Activated CD4-positive, alpha-beta T cell treated with anti-CD3 and anti-CD28 coated beads, Interleukin-2, amount 50 U/mL, for 1 hour (primary cell): ENCODE measurements at places on chromosomes 6 and 20.

DNA sequence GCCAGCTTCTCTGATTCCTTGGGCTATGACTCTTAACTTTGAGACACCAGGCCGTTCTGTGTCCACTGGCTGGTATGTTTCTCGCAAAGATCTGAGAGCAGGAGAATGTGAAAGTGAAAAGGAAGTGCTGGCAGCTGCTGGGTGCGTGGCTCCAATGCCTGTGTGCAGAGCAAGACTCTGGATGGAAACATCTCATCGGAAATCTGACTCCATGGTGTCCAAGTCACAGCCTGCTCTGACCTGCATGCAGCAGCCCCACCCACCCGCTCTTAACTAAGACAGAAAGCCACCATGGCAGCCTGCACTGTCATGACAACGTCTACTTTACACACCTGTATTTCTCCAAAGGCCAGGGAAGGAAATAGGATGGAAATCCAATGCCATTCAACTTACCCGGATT lies 66.3 kb upstream of the MPC1 start:
- DNase-seq: no peak

- no peak for DNase-seq
Observed at GRCh38 chr6:105859457-105859856, 226.7 kb upstream of the PRDM1 start.

DNA sequence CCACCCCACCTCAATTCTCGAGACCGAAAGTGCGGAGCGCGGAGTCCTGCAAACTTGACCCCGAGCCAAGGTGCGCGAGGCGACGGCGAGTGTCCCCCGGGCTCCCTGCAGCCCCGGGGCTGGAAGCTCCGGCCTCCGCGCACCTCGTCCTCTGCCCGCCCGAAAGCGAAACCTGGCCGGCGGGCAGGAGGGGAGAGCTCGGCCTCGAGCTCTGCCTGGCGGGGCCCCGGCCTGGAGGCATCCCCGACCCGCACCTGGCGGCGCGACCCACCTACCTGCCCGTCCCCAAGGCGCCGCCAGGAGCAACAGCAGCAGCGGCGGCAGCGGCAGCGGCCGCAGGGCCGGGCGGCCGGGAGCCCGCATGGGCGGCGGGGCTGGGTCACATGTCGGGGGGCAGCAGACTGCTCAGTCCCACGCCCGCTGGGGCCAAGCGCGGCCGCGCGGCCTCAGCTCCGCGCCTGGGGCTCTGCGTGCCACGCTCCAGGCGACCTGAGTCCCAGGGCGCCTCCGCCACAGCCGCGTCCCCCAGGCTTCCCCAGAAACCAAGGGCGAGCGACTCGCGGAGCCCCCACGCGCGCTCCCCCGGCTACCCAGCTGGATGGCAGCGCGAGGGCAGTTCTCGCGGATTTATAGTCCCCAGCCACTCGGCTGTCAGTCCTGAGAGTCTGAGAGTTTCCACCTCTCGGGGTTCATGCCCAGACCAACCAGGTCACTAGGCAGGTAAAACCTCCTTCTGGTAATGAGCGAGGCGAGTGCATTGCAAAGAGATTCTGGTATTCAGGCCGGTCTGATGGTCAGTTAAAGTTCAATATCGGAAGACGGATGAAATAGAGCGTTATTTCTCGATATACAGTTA lies at the start of gene IL20RA:
Gene IL20RA, minus strand, starts transcription at position 600 of the 856 bp plus-strand sequence. Its CDS starts 237 bp downstream, at position 363.
- DNase-seq: peak; percentile 1

DNA sequence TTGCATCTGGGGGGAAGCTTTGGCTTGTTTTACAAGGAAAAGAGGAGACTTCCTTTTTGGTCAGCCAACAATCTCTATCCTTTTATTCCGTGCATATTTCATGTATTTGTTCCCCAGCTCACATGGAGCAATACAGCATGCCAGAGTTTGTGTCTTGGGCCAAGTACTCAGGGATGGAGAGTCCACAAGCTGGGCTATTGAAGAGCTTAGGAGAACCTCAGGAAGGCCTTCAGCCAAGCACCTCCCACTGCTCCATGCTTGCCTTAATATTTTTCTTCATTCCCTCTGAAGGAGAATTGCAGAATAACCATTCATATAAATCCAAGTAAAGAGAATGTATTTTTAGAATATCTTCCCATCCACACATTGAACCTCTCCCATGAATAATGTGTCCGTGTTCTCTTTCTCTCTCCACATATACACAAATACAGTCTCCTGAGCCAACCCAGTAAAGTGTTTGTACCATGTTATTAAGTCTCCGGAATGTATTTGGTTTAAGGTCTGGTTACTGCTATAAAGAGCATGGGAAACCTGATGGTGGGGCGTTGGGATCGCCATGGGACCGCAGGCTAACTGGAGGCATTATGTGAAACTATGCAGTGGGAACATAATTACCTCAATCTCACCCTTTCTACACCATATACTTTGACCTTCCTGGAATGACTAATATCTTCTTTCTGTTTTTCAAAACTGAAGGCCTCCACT lies 3.0 kb downstream of the LAMA4 start:
- no peak for DNase-seq

- no peak for DNase-seq
Observed at GRCh38 chr20:41424546-41424945, 57.9 kb upstream of the EMILIN3 start.

- DNase-seq: no peak
Observed at GRCh38 chr6:31178143-31179041, 7.9 kb upstream of the POU5F1 start.

GRCh38 chr6:2626401-2626800 lies 124.3 kb downstream of the MYLK4 start:
- no peak for DNase-seq

DNA sequence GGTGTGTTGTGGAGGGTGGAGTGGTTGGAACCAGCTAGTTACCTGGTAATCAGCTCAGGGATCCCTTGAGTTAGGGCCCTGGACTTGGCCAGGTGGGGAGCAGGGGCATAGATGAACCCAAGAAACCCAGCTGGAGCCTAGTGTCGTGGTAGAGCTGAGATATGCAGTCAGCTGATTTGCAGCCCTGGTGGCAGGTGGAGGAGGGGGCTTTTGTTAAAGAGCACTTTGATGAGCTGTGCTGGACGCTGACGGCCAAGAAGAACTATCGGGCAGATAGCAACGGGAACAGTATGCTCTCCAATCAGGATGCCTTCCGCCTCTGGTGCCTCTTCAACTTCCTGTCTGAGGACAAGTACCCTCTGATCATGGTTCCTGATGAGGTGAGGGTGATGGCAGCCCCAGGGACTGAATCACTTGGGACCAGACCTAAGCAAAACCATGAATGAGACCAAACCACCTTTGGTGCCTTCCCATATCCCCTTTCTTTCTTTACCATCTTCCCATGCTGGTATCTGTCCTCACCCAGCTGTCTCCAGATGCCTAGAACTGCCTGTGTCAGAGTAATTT lies 12.7 kb downstream of the DEF6 start:
- no peak for DNase-seq

DNA sequence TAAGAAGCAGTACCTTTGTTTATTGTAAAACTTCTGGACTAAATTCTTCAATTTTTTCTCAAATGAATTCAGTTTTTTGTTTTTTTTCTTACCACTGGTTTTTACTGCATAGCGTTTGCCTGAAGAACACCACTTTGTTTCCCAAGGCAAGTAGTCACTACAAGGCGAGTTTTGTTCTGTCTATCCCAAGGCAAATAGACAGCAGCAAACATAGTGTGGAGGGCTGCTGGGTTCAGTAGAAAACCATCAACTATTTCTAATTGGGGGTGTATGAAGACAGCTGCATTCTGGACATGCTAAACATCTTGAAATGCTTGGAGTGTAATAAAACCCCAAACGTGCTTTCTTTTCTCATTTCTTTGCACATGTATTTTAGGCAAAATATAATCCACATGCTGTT lies 197.4 kb downstream of the ESR1 start:
- no peak for DNase-seq

DNA sequence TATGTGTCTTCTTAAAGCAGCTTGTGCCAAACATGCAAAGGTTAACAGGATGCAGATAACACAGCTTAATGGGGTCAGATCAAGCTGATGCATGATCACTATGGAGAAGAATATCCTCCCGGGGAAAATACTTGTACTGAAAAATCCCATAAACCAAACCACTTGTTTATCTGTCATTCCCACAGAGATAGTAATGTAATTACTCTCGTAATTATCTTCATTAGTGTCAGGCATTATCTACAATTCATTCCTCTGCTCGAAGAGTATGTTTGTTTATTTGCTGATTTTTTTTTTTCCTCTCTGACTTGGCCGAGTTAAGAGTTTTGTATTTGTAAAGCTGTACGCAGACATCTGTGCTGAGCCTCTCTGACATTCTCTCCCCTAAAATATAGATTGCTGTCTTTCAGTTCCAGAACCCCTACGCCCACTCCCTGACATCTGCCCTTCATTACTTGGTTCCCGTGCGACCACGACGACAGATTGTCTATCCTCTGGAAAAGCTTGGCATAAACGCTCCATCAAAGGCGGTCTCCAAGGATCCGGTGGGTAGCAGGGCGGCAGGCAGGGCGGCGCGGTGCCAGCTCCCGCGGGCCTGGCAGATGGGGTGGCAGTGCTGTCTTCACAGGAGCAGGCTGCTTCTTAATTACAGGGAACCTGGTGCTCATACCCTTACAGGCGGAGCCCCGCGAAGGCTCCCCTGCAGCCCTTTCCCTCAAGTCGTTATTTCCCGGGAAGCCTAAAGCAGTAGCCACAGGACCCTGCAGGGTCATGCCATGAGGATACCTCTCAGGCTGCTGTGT lies 147.2 kb downstream of the CFAP61 start:
- no peak for DNase-seq

DNA sequence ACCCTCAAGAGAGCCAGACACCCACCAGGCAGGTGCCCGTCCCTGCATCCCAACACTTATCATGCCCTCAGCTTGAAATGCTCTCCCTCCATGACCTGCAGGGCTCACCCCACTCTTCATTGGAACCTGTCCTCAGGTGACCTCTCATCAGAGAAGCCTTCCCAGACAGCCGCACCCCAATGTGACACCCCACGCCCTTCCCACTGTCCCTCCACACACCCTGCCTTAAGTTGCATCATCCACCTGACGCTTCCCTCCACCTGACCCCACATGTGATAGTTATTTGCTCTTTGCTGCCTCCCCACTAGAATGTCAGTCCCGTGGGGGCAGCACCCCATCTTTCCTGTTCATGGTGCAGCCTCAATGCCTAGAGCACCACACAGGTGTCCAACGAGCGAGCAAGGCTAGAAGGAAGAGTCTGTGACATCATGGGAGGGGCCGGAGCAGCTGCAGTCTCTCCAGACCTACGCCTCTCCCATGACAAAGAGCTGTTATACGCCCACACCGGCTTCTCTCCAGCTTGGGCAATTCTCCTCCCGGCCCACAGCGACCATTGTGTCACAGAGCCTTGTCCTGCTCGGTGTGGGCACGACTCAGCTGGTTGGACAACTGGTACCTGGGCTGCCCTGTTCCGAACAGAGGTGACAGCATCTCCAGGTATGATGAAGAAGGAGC lies 58.2 kb downstream of the NFATC2 start:
- DNase-seq: no peak

- DNase-seq: no peak
Observed at GRCh38 chr6:4313044-4313686, 177.8 kb upstream of the ECI2 start.

- no peak for DNase-seq
Observed at GRCh38 chr6:56689663-56690062, 47.0 kb upstream of the DST start.

DNA sequence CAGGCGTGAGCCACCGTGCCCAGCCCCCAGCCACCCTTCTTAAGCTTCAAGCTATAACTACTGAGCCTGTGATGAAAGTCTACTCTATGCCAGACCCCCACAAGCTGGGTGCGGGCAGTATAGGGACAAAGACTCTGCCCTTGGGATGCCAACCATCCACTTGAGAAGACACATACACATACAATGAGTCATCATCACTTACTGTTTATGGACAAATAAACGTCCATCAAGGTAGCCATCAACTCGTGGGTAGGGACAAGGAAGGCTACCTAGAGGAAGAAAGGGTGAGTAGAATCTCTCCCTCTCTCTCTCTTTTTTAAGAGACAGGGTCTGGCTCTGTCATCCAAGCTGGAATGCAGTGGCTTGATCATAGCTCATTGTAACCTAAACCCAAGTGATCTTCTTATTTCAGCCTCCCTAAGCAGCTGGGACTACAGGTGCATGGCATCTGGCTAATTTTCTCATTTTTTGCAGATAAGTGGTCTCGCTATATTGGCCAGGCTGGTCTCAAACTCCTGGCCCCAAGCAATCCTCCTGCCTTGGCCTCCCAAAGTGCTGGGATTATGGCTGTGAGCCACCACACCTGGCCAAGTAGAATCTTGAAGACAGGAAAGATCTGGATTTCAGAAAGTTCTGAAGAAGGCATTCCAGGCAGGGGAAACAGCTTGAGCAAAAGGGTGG lies 2.6 kb upstream of the TP53INP2 start:
- DNase-seq: no peak

DNA sequence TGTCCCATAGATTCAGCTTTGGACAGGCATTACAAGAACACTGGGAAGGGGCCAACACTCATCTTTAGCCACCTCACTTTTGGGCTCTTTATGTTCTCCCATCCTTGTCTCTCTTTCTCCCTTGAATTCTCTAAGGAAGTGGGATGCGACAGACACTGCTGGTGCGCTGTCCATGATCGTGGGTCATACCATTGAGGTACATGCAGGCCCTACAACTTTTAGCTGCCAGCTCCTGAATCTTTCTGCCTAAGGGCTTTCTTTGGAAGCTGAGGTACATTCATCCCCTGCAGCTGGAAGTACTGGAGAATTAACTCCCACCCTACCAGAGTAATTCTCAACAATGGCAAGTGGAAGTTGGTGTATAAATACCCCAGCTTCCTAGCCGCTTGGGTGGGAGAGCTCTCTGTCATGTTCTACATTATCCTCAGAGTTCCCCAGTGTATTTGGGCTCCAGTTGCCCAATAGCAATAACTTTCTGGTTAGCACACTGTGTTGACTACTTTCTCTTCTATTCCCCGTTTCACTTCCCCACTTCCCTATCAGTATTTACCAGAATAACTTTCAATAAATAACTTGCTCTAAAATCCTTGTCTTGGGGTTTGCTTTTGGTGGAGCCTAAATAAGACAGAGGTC lies 309.4 kb upstream of the RNF24 start:
- DNase-seq: no peak

DNA sequence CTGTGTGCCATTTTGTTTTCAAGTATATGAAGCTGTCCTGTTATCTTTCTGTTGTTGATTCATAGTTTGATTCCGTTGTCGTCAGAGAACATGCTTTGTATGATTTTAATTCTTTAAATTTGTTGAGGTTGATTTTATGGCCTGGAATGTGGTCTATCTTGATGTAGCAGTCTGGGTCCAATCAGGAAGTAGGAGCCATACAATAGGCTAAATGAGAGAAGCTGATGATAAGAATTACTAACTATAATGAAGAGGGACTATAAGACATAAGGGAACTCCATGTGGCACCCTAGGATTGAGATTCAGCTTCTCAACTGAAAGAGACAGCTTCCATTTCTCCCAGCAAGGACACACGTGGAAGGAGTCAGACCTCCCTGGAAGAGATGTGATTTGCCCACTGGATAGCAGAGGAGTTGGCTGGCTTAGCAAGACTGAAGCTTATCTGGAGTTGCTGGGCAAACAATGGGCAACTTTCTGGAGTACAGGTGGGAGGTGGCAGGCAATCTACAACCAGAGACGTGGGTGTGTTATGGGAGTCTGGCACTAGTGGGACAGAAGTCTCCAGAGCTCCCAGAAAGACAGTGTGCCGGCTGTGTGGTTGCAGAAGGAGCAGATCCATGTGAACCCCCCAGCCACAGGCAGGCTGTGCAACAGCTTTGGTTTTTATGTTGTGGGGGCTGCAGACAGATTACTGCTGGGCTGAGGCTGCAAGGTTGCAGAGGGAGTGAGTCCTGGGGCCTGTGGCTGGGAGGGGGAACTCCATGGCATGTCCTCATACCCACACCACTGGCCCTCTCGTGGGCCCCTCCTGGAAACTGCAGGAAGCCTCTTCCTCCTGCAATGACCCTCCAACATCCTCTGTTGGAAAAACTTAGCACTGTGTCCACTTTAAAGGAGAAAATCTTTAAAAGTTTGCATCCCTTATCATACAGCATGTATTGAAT lies 7.1 kb downstream of the ZNF831 start:
- no peak for DNase-seq
